ENCODE measurements at places on chromosomes 2 and 18. TPM values are rescaled to one million over a fixed set of nuclear protein-coding genes. Genes with fewer than 3 reads are reported as not detected.

DNA sequence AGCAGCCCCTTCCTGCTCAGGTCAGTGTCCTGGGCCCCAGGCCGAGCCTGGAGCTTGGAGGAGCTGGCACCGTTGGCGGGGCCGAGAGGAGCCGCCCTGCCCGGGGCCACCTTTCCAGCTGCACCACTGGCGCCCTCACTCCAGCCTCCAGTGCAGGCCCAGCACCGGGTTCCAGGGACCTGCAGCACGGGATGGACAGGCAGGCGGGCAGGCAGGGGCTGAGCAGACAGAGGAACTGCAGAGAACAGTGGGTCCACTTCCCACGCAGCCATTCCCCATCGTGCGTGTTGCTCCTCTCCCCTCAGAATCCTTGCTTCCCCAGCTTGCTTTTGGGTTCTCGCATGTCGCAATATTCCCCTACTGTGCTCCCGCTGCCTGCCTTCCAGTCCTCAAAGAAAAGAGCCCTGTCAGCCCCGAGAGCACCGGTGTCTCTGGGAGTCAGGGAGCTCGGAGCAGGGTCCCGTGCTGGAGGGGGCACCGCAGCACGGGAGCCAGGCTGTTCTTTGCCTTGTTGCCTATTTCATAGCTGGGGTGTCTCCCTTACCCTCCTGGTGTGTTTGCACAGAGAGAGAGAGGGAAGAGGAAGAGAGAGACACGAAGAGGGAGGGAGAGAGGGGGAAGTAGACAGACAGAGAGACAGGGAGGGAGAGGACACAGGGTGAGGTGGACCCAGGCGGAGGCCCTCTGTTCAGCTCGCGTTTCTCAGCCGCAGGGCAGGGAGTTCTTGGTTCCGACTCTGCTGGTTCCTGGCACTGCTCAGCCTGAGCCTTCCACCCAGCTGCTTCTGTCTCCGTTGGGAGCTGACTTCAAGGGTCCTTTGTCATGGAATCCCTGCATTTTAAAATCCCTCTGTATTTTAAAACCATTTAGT lies 126.0 kb downstream of the MBP start:
- H3K4me3 ChIP-seq, result no peak overlapping the region
- no peaks in the 10 kb centered on the region for H3K27me3 ChIP-seq
- H3K27ac ChIP-seq, result no peak overlapping the region
- peaks cover 19% of the 10 kb centered on the region for H3K4me1 ChIP-seq
- no peaks in the 10 kb centered on the region for H3K36me3 ChIP-seq

DNA sequence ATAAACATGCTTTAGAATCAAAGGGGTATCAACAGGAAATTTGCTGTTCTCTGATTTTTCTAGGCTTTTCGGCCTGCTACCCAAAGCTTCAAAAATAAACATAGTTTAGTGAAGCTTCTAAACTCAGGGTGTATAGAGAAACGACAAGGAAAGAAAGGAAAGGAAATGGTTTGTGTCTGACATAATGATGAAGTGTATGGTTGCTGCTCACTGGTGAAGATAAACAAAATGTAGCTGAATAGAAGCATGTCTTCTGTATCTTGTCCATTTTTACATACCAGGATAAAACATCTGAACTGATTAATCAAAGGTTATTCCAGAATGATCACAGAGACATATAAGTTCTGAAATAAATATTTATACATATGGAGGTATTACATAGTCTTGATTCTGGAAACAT lies 1324.6 kb upstream of the NRXN1 start:
- H3K27ac ChIP-seq, result no peak overlapping the region
- no peaks in the 10 kb centered on the region for H3K27me3 ChIP-seq

- no peaks in the 10 kb centered on the region for H3K36me3 ChIP-seq
- H3K4me3 ChIP-seq, result no peak overlapping the region
- H3K27ac ChIP-seq, result no peak overlapping the region
- peaks cover 12% of the 10 kb centered on the region for H3K4me1 ChIP-seq
Observed at GRCh38 chr18:497688-498087, 2.8 kb downstream of the COLEC12 start.

- no peak overlapping the region for H3K4me3 ChIP-seq
- no peaks in the 10 kb centered on the region for H3K4me1 ChIP-seq
- H3K27ac ChIP-seq, result no peak overlapping the region
- no peaks in the 10 kb centered on the region for H3K27me3 ChIP-seq
- no peaks in the 10 kb centered on the region for H3K36me3 ChIP-seq
- no peak for DNase-seq
Observed at GRCh38 chr18:33355263-33355662, 85.3 kb downstream of the CCDC178 start.

DNA sequence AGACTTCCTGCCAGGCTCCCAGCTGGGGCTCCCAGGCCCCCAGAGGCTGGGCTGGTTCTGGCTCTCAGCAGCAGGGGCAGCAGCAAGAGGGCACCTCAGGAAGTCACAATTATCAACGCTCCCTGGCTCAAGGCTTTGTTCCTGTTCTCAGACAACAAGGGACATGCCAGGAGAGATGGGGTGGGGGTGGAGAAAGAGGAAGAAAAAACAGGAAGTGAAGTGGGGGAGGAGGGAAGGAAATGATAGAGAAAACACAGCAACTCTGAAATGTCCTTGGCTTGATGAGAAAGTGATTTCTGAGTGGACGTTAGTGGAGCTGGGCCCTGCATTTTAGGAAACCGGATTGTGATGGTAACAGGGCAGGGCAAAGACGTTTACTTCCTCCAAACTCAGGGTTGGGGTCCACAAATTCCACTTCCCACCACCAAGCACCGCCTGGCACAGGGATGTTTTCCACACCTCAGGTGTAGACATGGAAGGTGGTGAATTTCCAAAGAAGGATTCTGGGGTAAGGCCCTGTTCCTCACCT lies 40.4 kb downstream of the CYRIA start:
- no peaks in the 10 kb centered on the region for H3K36me3 ChIP-seq
- H3K4me1 ChIP-seq, result peaks cover 29% of the 10 kb centered on the region
- DNase-seq, result no peak
- H3K4me3 ChIP-seq, result no peak overlapping the region
- H3K27ac ChIP-seq, result no peak overlapping the region
- peaks cover 4% of the 10 kb centered on the region for H3K27me3 ChIP-seq

DNA sequence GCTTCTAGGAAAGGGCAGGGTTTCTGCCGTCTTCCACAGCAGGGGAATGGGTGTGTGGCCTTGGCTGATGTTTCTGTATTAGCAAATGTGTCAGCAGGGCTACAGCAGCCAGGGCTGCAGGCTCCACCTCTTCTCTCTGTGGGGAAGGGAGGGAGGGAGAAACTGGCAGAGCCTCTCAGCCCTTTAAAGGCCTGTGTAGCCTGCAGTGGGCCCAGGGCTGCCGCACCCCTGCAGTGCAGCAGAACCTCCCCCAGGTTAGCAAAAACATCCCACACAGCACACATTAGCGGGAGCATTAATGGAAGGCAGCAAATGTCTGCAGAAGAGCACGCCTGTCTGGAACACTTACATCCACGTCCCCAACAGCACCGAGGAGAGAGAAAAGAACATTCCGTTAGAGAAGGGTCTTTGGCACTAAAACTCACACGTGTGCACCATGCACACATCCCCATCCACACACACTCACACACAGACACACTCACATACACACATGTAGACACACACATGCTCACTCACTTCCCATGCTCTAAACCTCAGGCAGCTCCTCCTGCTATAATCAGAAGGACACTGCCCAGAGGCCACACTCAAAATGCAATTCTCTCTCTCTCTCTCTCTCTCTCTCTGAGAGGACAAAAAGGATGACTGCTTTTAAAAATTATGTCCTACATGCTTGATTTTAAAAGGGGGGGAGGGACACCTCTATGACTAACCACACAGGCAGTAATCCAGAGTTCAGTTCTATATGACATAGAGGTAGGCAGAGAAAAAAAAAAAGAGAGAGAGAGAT lies 24.1 kb downstream of the MRPL35 start:
- no peak overlapping the region for H3K4me3 ChIP-seq
- no peak for DNase-seq
- H3K27ac ChIP-seq, result no peak overlapping the region
- peaks cover 6% of the 10 kb centered on the region for H3K4me1 ChIP-seq
- no peaks in the 10 kb centered on the region for H3K36me3 ChIP-seq
- no peaks in the 10 kb centered on the region for H3K27me3 ChIP-seq

DNA sequence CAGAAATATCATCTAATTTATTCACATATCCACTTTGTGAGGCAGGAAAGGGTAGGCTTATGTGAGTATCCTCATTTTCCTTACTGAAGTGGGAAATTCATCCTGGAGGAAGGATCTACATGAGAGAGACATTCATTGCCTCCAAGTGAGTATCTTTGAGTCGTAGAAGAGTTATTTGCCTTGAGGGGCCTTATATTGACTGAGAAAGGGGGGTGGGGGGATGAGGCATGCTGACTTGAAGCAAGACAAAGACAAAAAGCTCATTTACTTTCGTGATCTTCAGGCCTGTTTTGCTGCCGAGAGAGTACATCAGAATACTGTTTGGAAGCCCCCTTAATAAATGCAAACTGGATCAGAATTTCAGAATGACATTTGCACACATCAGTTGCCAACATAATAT lies 17.6 kb upstream of the NEDD4L start:
- no peak for DNase-seq
- no peaks in the 10 kb centered on the region for H3K36me3 ChIP-seq
- no peak overlapping the region for H3K4me3 ChIP-seq
- no peak overlapping the region for H3K27ac ChIP-seq

GRCh38 chr2:183490914-183491313 lies 366.7 kb downstream of the NUP35 start:
- no peak overlapping the region for H3K27ac ChIP-seq
- no peak for DNase-seq

DNA sequence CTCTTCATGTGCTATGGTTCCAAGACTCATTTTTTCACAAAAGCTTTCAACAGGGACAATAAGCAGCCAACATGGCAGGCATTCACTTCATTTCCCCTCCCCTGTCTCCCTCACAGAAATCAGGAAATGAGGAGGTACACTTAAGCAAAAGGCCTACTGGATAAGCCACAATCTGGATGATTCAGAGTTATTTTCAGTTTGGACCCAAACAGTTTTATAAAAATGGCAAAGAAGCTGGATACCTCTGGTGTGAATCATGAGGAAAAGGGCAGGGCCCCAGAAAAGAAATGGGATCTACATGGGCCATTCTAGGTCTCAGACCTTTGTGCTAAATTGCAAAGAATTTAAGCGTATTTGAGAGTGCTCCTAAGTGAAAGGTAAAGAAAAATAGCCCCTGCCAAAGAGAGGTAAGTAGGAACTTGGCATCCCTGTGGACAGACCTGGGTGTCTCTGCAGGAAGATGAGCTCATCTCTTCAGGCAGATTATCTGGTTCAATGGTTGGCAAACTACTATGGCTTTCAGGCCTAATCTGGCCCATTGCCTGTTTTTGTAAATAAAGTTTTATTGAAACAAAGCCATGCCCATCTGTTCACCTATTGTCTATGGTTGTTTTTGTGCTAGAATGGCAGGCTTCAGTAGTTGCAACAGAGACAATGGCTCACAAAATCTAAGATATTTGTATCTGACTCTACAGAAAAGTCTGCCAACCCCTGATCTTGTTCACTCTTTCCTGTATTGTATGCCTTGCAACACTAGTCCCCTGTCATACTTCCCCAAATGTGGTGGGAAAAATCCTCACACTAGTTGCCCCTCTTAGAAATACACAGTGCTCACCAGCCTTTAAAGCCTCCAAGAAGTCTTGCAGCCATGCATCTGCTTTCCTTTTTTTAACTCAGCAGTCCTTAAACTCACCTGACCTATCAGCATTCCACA lies 315.0 kb downstream of the ALK start:
- no peak overlapping the region for H3K27ac ChIP-seq
- H3K4me1 ChIP-seq, result no peaks in the 10 kb centered on the region
- H3K36me3 ChIP-seq, result no peaks in the 10 kb centered on the region
- peaks cover 7% of the 10 kb centered on the region for H3K27me3 ChIP-seq
- no peak overlapping the region for H3K4me3 ChIP-seq
- no peak for DNase-seq

DNA sequence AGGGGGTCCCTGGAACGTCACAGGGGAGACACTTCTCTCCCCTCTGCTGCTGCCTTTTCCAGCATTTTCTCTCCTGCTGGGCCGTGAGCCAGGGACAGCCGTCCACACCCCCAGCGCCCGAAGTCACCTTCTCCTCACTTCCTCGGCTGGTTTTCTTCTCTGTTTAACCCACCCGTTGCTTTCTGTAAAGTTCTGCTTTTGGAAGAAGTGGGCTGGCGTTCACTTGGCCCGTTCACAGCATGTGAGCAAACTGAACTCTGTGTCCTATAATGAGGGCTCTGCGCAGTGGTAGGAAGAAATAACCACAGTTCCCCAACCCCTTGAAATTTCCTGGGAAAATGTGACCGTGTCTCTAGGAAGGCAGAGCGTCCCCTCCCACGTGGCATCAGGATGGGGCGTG lies 187.0 kb upstream of the HDAC4 start:
- no peak for DNase-seq
- no peaks in the 10 kb centered on the region for H3K4me1 ChIP-seq
- no peaks in the 10 kb centered on the region for H3K36me3 ChIP-seq
- no peak overlapping the region for H3K4me3 ChIP-seq
- H3K27ac ChIP-seq, result no peak overlapping the region
- no peaks in the 10 kb centered on the region for H3K27me3 ChIP-seq

DNA sequence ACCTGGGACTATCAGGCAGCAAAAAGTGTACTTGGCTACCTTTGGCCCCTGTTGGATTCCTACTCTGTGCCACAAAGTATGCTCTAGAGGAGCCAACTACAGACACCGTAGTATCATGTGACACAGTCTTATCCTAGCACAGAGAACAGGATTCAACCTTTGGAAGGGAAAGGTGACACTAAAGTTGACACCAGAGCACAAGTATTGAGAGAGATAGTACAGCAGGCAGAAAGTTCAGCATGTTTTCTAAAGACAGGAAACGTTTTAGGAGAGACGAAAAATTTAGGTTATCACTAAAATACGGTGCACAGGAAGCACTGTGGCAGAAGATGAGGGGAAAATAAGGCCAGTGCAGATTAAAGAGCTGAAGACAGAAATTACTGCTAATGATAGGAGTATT lies 18.6 kb downstream of the SMAD2 start:
- peaks cover 98% of the 10 kb centered on the region for H3K4me1 ChIP-seq
- DNase-seq, result no peak
- H3K27me3 ChIP-seq, result no peaks in the 10 kb centered on the region
- peak overlapping the region; percentile 45 for H3K4me3 ChIP-seq
- peaks cover 38% of the 10 kb centered on the region for H3K36me3 ChIP-seq

- peak; percentile 10 for DNase-seq
- H3K4me1 ChIP-seq, result no peaks in the 10 kb centered on the region
- H3K4me3 ChIP-seq, result no peak overlapping the region
- no peak overlapping the region for H3K27ac ChIP-seq
- H3K36me3 ChIP-seq, result no peaks in the 10 kb centered on the region
Observed at GRCh38 chr2:1278861-1279260, 134.4 kb upstream of the TPO start.

IL36RN gene
- total RNA-seq, result not detected

NETO1 gene
- total RNA-seq, result not detected

ACYP2 gene
- total RNA-seq, result 6.4 TPM

SEMA4C gene
- total RNA-seq, result 13.9 TPM
